Activated naive CD4-positive, alpha-beta T cell (primary cell): ENCODE measurements at places on chromosomes 12 and 14.

GRCh38 chr14:38255673-38256532, at the start of gene CLEC14A:
CLEC14A (minus strand) TSS chr14:38256093; CDS start chr14:38256022, 71 bp downstream.
- DNase-seq: no peak

DNA sequence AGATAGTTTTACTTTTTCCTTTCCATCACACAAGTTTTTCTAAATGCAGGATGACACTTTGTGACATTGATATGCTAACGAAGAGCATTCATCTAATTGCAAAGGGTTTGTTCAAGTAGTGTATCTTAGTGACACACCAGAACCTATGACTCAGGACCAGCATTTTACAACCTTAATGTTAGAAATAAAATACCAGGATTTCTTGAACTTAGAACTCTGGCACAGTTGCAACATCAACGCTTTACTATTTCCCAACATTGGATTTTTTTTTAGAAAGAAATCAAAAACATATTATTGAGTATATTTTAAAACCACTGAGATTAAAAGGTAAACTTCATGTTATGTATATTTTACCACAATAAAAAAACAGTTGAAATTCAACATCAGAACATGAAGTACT, 17.9 kb upstream of the PLEKHG6 start:
- DNase-seq: no peak

GRCh38 chr14:65045006-65045405, 57.3 kb downstream of the MAX start:
- DNase-seq: no peak

DNA sequence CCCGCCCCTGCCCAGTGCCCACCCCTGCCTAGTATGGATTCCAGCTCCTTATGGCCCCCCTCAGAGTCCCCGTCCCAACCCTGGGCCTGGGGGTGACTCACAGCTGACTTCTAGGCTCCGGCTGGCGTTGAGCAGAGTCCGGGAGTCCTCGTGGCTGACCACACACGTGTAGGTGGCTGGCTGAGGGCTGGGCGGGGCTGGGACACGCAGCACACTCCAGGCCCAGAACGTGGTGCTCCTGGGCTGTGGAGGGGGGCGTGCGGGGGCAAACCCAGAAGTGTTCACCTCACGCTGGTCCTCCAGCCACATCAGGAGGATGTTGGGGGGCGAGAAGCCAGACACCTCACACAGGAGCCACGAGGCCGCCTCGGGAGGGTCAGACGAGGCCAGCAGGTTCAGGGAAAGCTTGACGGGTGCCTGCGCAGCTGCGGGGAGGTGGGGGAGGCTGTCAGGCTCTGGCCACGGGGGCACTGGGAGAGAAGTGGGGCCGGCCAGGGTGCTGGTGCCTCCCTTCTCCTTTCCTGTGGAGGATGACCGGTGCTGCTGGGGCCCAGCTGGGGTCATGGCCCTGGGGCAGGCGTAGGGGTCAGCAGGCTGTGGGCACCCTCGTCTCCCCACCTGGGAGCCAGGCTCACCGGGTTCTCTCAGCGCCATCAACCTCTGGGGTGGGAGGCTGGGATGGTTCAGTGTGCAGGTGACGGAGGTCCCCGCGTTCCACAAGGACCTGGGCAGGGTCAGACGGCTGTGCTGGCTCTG, 314.1 kb downstream of the TMEM121 start:
- DNase-seq: no peak

GRCh38 chr12:10220398-10221077, 7.9 kb downstream of the GABARAPL1 start:
- DNase-seq: no peak

GRCh38 chr14:104220215-104221070, 82.1 kb downstream of the KIF26A start:
- no peak for DNase-seq
